ENCODE measurements at places on chromosomes 1 and 21.

- DNase-seq: no peak
Measured at GRCh38 chr1:15963968-15964648, 11.8 kb downstream of the ZBTB17 start.

DNA sequence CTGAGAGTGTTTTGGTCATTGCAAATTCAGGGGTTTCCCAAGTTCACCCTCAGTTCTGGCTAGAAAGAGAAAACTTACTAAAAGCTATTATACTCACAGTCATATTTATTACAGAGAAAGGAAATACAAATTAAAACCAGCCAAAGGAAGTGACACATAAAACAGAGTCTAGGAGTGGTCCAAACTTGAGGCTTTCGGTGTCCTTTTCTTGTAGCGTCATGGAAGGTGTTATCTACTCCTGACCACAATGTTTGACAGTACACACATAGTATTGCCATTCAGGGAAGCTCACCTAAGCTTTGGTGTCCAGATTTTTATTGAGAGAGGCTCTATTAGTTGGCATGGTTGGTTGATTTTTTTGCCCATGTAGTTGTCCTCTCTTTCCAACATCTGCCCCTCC lies 59.0 kb downstream of the SLC35A3 start:
- DNase-seq: no peak

DNA sequence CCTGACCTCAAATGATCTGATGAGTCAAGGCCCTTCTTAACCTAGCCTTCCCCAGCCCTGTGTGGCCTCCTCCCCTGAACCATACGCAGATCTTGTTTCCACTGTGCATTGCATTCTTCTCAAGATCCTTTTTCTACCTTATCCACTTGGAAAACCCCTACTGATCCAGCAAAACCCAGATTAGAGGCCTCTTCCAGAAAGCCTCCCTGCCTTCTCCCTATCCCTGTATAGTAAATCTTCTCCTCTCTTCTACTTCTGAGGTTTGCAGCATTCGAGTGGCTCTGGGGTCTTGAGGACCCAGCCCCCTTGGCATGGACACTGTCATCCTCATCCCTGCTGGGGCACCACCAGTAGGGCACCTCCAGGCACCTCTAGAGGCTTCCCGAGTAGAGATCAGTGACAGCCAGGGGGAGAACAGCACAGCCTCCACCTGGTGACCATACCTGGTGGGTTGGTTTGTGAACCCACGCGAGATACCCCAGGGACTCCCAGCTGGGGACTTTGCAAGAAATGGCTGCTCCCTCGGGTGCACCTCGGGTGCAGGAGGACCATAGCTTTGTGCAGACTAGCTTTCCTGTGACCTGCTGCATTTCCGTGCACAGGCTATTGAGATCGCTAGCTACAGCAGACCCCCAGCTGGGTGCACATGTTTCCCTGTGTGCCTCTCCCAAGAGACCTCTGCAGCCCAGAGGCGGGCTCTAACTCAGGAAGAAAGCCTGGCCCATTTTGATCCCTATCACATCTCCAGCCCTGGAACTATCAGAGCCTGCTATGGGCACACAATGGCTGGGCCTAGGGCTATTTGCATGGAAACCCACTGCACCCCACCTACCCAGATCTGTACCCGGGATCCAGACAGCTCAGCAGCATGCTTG lies 34.2 kb downstream of the MATN1 start:
- DNase-seq: no peak

GRCh38 chr1:180206581-180206980 lies 23.5 kb upstream of the LHX4 start:
- no peak for DNase-seq

GRCh38 chr1:178371235-178371634 lies 125.5 kb downstream of the CLEC20A start:
- no peak for DNase-seq

- DNase-seq: no peak
Measured at GRCh38 chr1:26280333-26281042, 602 bp downstream of the SH3BGRL3 start.

GRCh38 chr1:30292451-30292850 lies 430.9 kb downstream of the MATN1 start:
- no peak for DNase-seq

DNA sequence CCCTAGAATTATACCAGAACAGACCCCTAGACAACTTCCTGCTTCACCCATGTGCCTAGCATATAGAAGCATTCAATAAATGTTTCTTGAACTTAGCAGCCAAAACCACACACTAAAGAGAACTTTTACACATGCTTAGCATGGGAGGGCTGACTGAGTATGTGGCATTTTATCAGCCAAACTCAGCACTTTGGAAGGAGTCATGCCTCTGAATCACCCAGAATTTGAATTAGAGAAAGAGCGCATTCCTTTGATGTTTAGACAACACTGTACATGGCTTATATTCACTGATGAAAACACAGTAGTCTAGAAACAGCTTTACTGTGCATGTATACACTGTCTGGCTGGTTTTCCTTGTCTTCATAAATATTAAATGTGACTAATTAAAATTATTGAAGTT lies 26.1 kb downstream of the SPAG17 start:
- no peak for DNase-seq

- DNase-seq: no peak
Measured at GRCh38 chr1:238648751-238649150, 737.6 kb upstream of the CHRM3 start.

- no peak for DNase-seq
Measured at GRCh38 chr1:217343907-217344306, 287.0 kb downstream of the GPATCH2 start.

GRCh38 chr1:1100296-1100695 lies 15.6 kb downstream of the C1orf159 start:
- no peak for DNase-seq
